ENCODE measurements at places on chromosomes 2 and 18. TPM values are rescaled to one million over a fixed set of nuclear protein-coding genes. Genes with fewer than 3 reads are reported as not detected.

Gene ACOXL
- total RNA-seq = not detected

Gene LINC00305
- total RNA-seq = not detected

Gene REG3A
- not detected for total RNA-seq

DNA sequence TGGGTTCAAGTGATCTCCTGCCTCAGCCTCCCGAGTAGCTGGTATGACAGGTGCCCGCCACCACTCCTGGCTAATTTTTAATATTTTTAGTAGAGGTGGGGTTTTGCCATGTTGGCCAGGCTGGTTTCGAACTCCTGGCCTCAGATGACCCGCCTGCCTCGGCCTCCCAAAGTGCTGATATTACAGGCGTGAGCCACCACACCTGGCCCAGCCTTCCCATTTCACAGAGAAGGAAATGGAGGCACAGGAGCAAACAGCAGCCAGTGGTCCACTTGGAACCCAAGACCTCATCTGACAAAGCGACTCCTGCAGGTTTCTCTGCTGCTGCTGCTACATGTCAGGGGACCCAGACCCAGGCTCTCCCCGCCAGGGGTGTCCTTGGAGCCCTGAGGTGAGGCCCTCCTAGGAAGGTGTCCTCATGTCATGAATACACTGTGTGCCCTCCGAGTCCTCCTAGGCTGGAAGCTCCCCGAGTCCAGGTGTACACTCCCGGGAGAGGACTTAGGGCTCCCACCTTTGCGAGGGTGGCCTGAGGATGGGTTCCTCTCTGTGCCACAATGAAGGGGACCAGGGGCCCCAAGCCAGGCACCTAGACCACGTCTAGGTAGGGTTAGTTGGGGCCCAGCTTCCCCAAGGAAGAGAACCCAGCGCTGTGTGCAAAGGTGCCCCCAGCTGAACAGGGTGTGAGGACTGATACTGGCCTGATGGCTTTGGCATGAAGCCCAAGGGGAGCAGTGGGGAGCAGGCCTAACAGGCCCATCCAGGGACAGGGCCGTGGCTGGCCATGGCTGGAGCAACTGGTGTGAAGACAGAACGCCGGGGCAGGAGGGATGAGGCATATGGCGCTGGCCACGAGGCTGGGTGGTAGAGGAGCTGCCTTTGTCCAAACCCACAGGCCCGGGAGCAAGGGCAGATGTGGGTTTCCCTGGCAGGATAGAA is 56.1 kb downstream of the HS6ST1 start:
- DNase-seq = no peak

Gene GCG
- not detected for total RNA-seq

Gene SERPINB12
- total RNA-seq = not detected

GRCh38 chr2:240571314-240571973 is 3.2 kb downstream of the RNPEPL1 start:
- no peak for DNase-seq

DNA sequence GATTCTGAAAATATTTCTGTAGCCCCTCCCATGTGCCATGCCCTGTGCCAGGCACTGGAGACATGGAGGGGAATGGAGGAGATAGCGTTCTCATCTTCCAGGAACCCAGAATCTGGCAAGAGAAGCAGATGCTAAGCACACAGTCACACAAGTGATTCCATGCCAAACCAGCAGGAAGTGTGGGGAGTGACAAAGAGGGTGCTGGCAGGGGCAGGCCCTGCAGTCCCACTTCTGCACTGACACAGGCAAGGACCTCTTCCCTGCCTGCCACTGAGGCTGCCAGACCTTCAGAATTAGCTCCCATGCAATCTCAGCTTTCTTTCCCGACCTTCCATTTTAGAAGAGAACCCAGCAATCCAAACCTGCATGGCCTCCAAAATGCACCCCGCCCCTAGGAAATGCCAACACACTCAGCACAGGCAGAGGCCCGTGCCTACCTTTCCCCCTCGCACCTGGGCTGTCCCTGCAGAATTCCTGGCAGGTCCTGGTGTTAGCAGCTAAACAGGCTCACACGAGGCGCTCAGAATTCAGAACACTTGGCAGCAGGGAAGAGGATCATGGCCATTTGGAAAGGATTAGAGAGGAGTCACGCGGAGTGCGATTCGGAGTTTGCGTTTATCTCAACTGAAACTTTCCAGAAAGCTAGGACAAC is 155.3 kb downstream of the MSH2 start:
- DNase-seq = no peak

Gene ABCG5
- not detected for total RNA-seq

- DNase-seq = no peak
Observed at GRCh38 chr2:187003038-187003554, 154.1 kb upstream of the ZSWIM2 start.

- no peak for DNase-seq
Observed at GRCh38 chr2:138276339-138276738, 225.2 kb upstream of the SPOPL start.

Gene GAL3ST2
- 0.93 TPM for total RNA-seq

DNA sequence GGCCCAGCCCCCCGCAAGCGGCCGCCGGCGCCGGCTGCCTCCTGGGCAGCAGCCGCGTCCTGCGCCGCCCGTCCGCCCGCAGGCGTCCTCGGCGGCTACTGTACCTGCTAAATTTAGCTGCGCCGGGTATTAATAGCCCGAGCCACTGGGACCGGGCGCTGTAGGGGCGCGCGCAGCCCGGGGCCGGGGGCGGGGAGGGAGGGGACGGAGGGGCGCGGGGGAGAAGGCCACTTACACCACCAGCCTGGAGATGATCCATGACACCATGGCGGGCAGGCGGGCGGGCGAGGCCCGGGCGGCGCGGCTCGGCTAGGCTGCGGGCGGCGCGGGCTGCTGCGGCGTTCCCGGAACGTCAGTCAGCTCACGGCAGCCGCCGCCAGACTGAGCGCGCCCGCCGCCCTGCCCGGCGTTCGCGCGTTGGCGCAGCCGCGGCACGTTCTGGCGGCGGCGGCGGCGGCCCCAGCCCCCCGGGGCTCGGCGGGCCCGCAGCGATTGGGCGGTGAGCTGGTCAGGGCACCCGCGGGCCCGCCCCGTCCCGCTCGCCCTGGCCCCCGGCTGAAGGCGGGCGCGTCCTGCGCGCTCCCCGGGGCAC is at the start of gene REEP1:
Gene REEP1, minus strand, starts transcription at position 383 of the 592 bp plus-strand sequence. Its CDS starts 116 bp downstream, at position 267.
- no peak for DNase-seq

Gene C18orf63
- not detected for total RNA-seq

- DNase-seq = no peak
Observed at GRCh38 chr18:49728542-49728941, 84.8 kb downstream of the ACAA2 start.

GRCh38 chr2:68363721-68364120 is 1.4 kb upstream of the PLEK start:
- DNase-seq = no peak

Gene TAF4B
- 12.1 TPM for total RNA-seq

- no peak for DNase-seq
Observed at GRCh38 chr2:182446087-182446486, 19.3 kb upstream of the PDE1A start.

- no peak for DNase-seq
Observed at GRCh38 chr2:168773719-168774521, 28.5 kb upstream of the NOSTRIN start.

- DNase-seq = no peak
Observed at GRCh38 chr2:39558906-39559305, 106.8 kb upstream of the TMEM178A start.

GRCh38 chr18:76750917-76751890 is 71.2 kb upstream of the ZNF236 start:
- no peak for DNase-seq

Gene INSIG2
- 20.3 TPM for total RNA-seq

DNA sequence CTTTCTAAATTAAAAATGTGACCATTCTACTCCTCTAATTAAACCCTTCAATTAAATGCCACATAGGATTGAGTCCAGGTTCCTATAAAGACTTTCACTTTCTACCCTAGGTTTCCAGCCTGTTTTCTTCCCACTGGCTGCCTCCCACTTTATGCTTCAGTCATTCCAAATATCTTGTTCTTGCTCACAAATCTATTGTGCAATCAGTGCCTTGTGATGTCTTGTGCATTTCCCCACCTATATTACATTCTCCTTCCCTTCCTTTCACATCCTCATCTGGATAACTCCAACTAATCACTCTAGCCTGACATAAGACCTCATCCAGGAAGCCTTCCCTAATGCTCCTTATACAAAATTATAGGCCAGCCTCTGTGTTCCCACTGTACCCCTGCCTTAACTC is 281.7 kb upstream of the LRATD1 start:
- no peak for DNase-seq

- DNase-seq = no peak
Observed at GRCh38 chr2:221312634-221313033, 259.5 kb downstream of the EPHA4 start.

Gene C2orf15
- total RNA-seq = 3.3 TPM

- DNase-seq = no peak
Observed at GRCh38 chr2:111675419-111676194, 208.4 kb downstream of the ANAPC1 start.

GRCh38 chr2:43040084-43040854 is 186.1 kb downstream of the ZFP36L2 start:
- DNase-seq = no peak

Gene PARD6G
- total RNA-seq = not detected

GRCh38 chr2:28333606-28334526 is 58.8 kb upstream of the FOSL2 start:
- no peak for DNase-seq

Gene CCDC74A
- total RNA-seq = 0.92 TPM

Gene FBXO48
- 5.6 TPM for total RNA-seq

Gene CTIF
- 2.5 TPM for total RNA-seq

Gene PCARE
- not detected for total RNA-seq

Gene RPRM
- not detected for total RNA-seq

Gene MC2R
- not detected for total RNA-seq

Gene TEX44
- not detected for total RNA-seq

DNA sequence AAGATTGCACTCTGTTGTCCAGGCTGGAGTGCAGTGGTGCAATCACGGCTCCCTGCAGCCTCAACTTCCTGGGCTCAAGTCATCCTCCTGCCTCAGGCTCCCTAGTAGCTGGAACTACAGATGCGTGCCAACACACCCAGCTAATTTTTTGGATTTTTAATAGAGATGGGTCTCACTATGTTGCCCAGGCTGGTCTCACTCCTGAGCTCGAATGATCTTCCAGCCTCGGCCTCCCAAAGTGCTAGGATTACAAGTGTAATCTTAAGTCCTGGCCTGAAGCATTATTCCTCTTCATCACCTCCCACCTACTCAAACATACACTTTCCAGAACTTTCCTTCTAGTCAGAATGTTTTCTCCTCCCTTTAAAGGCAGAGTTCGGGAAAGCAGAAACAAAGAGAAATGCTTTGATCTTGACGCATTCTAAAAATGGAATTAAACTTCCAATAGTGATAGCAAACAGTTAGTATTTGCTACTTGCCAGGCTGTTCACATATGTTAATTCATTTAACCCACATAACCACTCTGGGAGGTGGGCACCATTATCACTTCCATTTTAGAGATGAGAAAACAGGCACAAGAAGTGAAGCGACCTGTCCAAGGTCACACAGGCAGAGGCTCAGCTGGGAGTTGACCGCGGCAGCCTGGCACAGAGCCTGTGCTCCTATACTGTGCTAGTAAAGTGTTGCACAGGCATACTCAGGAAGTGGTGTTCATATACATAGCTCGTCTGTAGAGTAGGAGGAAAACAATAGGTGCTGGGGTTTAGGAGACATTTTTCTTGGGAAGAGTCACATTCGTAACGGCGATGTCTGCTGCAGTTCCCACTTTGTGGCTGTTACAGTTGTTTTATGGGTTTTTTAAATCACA is 24.6 kb downstream of the TEX44 start:
- no peak for DNase-seq

DNA sequence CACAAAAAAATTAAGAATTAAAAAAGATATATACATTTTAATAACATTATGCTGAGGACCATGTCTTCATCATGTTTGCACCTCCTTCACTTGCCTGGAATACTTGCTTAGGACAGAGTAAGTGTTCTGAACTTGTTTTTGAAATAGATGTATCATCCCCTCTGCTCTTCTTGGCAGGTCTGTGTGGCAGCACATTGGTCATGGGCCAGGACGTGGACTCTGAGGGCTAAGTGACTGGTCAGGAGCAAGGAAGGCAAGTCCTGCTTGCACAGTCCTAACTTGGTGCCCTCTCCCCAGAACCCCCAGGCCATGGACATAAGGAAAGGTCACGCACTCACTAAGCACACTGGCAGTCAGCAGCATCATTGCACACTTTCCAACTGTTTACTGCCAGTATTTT is 95.8 kb downstream of the PTPRM start:
- no peak for DNase-seq

GRCh38 chr2:40454321-40454720 is 2.4 kb upstream of the SLC8A1 start:
- DNase-seq = no peak

GRCh38 chr2:41495050-41495449 is 552.8 kb upstream of the PKDCC start:
- no peak for DNase-seq

Gene KCNG2
- total RNA-seq = not detected

Gene CPLX4
- not detected for total RNA-seq

DNA sequence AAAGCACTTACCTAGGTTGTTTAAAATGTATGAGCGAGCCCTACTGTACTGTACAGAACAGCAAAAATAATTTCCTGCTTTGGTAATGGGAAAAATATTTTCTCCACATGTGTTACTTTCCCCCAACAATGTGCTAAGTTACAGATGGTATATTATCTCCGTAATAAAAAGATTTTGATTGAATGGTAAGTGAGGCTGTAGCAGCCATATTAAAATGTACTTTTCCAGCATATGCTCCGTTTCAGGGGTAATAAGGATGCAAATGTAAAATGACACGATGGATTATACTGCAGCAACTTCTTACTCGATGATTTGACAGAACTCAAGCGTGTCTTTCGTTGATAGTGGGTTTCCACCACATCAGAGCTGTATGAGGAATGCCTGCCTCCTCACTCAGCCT is 50.5 kb downstream of the OSBPL6 start:
- DNase-seq = no peak

Gene SIX2
- total RNA-seq = not detected

Gene NPHP1
- 0.64 TPM for total RNA-seq
